Stimulated activated CD8-positive, alpha-beta memory T cell treated with anti-CD3 and anti-CD28 coated beads, Interleukin-15, amount 100 ng/mL, for 4 hours (primary cell): ENCODE measurements at places on chromosomes 2 and 18.

- no peak for DNase-seq
These were observed 10.9 kb downstream of the CIB4 start for GRCh38 chr2:26630235-26630634.

DNA sequence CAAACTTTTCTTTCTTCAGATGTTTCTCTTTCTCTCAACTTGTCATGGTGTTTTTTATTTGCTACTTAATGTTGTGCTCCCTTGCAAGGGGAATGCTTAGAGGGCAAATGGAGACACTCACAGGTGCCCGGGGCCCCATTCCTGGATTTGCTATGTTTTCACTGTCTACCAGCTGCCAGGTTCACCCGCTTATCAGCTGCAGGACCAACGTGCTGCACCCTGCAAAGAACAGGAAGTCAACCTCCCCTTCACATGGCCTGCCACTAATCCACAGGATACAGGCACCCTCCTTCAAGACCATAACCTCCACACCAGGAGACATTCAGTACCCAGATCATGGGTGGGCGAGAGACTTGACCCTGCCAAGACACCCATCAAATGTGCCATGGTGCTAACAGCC lies 237.6 kb upstream of the STON1 start:
- no peak for DNase-seq

DNA sequence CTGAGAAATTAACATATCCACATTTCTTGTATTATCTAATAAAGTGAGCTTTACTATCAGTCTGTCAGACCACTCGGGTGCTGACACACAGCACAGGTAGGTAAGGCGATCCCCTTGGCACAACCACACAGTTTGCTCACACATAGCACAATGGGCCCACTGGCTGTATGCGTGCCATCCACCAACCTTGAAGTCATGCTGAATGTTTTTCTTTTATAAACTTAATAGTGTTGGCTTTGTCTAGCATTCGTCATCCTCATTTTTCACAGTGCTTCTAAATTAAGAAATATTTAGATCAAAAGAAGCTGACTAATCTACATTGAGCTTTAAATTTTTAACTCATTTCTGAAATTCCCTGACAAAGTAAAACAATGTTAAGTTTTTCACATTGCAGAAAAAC lies 50.0 kb upstream of the PAPOLG start:
- no peak for DNase-seq

GRCh38 chr2:167534443-167534842 lies 646.2 kb downstream of the XIRP2 start:
- no peak for DNase-seq

- DNase-seq, result no peak
These were observed 65.4 kb downstream of the EIF2AK3 start for GRCh38 chr2:88561646-88562388.

DNA sequence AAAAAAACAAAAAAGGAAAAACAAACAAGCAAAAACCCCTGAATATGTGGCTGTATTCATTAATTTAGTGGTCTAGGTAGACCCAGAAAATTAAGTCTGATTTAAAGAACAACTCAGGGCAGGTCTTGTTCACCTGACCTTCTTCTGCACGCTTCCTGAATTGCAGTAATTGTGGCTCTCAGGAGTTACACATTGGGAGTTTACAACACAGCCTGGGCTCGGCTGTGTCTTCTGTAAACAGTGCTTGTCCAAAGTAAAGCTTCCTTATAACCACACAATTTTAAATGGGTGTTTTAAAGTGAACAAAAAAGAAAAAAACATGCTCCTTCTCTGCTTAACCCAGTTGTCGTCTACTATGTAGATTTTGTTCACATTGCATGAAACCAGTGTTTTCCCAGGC lies 8.3 kb upstream of the MTIF2 start:
- no peak for DNase-seq

DNA sequence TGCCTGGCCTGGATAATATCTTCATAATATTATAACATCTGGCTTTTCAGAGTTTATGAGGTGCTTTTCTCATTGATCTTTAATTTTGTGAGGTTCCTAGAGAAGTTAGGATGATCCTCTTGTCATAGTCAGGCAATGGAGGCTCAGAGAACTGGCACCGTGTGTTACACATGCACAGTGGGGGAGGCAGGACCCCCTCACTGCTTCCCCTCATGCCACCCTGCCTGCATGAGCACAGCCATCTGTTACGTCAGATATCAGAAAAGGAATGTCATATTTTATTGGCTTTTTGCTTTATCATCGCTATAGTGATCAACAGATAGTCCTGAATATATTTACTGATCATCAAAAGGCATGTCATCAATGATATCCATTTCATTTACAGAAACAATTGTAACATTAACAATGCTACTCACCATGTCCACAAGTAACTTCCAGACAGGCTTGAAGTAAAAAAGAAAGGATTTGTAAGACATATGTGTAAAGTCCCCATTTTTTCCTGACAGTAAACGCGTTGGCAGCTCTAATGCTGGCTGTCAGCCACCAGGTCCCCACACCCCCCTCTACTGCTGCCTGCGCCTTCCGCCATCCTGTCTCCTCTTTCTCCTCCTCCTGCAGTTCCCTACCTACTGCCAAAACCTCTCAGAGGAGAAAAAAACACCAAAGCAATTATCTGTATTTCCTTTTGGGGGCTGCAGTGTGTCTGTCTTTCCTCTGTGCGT lies 18.8 kb downstream of the ENOSF1 start:
- DNase-seq, result no peak

GRCh38 chr2:42810971-42811811 lies 18.8 kb upstream of the HAAO start:
- DNase-seq, result no peak

- DNase-seq, result no peak
These were observed 44.4 kb downstream of the ALPK2 start for GRCh38 chr18:58584200-58585127.

- DNase-seq, result no peak
These were observed 230.1 kb downstream of the GPD2 start for GRCh38 chr2:156666130-156666785.

- DNase-seq, result no peak
These were observed 48.7 kb upstream of the ANXA4 start for GRCh38 chr2:69693059-69693774.

DNA sequence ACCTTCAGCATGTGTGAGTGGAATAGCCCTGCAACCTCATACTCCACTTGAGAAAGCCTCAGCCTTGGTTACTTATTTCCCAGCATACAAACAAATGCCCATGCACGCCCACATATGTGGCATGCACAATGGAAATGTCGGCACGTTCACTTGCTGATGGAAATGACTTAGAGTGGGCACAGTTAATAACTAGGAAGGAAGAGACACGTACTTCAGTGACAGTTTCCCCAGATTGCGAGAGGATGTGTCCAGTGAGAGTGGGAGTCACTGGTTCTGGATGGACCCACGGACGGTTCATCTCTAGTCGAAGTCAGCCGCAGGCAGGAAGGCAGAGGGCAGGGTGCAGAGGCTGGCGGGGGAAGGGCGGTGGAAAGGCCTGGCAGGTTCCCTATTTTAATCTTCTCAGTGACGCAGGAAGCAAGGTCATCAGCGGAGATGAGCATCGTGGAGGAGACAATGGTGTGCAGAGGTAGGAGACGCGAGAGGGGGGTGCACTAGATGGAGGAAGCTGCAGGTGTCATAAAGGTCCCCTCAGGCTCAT lies 350.7 kb upstream of the MYT1L start:
- no peak for DNase-seq
